CD4-positive, alpha-beta T cell (primary cell): ENCODE measurements at places on chromosomes 6 and 20.

DNA sequence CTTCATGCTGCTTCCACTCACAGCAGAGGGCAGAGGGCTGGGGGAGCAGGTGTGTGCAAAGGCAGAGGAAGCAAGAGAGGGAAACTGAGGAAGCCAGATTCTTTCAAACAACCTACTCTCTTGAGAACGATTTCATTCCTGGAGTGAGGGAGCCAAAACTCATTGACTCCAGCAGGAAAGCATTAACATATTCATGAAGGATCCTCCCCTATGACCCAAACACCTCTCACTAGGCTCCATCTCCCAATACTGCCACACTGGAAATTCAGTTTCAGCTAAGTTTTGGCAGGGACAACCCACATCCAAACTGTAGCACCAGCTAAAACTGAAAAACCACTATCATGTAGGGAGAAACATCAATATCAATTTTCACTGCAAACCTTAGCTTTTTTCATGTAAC, 125.1 kb downstream of the OLIG3 start:
- no peak for DNase-seq
- peaks cover 2% of the 10 kb centered on the region for H3K4me1 ChIP-seq
- no peaks in the 10 kb centered on the region for H3K27me3 ChIP-seq
- no peak overlapping the region for H3K4me3 ChIP-seq
- no peak overlapping the region for H3K27ac ChIP-seq
- H3K36me3 ChIP-seq: no peaks in the 10 kb centered on the region

- H3K4me1 ChIP-seq: peaks cover 30% of the 10 kb centered on the region
- H3K36me3 ChIP-seq: peaks cover 5% of the 10 kb centered on the region
- no peak overlapping the region for H3K4me3 ChIP-seq
Measured at GRCh38 chr6:7169296-7169721, 61.5 kb downstream of the RREB1 start.

GRCh38 chr6:121235386-121235785, 98.9 kb downstream of the TBC1D32 start:
- no peak overlapping the region for H3K4me3 ChIP-seq
- DNase-seq: no peak
- peaks cover 3% of the 10 kb centered on the region for H3K36me3 ChIP-seq
- H3K27ac ChIP-seq: no peak overlapping the region
- no peaks in the 10 kb centered on the region for H3K27me3 ChIP-seq
- H3K4me1 ChIP-seq: no peaks in the 10 kb centered on the region

DNA sequence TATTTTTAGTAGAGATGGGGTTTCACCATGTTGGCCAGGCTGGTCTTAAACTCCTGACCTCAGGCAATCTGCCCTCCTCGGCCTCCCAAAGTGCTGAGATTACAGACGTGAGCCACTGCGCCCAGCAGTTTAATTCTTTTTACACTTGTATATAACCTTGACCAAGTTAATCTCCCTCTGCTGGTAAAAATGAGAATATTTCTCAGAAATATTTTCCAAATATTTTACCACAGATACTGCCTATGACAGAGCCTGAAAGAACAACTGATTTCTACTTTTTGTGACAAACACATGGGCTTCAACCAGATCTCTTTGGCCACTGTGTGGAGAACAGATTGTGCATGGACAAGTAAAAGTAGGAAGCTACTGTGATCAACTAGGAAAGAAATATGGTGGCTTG, 21.2 kb upstream of the NHSL1 start:
- peaks cover 3% of the 10 kb centered on the region for H3K27me3 ChIP-seq
- H3K27ac ChIP-seq: no peak overlapping the region
- H3K4me3 ChIP-seq: no peak overlapping the region
- no peaks in the 10 kb centered on the region for H3K36me3 ChIP-seq
- no peaks in the 10 kb centered on the region for H3K4me1 ChIP-seq

DNA sequence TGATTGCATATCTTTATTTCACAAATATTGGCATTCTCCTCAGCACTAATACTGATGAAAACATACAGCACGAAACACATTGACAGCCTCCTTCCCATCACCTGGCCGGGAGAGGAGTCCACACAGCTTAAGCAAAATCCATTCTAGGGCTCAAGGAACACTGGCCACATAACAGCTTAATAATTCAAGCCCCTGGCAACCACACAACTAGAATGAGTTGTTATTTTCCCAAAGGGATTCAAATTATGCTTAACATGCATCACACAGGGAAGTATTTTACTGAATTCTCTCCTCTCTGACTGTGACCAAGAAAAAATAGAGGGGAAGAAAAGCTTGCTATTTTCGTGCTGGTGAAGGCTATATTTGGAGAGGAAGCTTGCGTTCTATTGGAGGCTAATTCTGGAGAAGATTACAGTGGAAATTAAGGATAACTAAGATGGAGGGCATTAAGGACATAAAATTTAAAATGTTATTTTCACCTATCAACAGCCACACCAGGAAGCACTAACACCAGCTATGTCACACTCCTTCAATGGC, 198.5 kb downstream of the ADGRG6 start:
- no peak overlapping the region for H3K4me3 ChIP-seq
- H3K27me3 ChIP-seq: no peaks in the 10 kb centered on the region
- no peaks in the 10 kb centered on the region for H3K4me1 ChIP-seq
- no peaks in the 10 kb centered on the region for H3K36me3 ChIP-seq
- no peak for DNase-seq

DNA sequence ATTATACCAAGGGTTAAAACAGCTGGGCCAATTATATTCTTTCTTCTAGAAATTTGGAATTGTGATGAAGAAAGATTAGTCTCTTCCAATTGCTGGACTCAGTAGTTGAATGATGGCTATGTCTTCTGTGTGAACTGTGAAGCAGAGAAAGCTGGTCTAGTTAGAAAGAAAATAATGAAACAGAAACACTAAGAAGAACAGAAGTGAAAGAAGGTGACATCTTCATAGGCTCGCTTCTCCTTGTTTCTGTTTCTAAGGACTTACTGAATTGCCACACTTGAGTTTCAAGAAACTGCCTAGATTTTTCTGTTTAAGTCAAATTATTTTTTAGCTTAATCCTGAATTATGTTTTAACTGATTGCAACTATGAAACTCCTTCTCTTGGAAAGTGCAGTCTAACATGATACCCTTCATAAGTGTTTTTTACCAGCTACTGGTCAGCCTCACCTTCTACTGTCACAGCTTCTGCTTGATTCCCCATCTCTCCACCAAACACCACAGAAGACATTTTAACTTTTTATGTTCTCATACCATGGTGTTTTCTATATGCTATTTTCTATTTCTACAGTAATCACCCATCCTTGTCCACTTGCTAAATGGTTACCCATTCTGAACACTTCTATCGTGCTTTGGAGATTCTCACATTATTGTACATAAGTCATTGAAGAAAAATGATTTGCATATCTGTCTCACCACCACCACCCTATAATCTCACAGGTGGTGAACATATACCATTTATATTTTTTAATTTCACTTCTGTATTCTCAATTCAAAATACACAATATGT, 268.8 kb downstream of the GRIK2 start:
- no peaks in the 10 kb centered on the region for H3K27me3 ChIP-seq
- H3K4me3 ChIP-seq: no peak overlapping the region
- no peaks in the 10 kb centered on the region for H3K36me3 ChIP-seq
- no peak overlapping the region for H3K27ac ChIP-seq

- no peak overlapping the region for H3K27ac ChIP-seq
- peaks cover 16% of the 10 kb centered on the region for H3K27me3 ChIP-seq
- no peaks in the 10 kb centered on the region for H3K36me3 ChIP-seq
- DNase-seq: no peak
- peaks cover 1% of the 10 kb centered on the region for H3K4me1 ChIP-seq
Measured at GRCh38 chr20:38298768-38299288, 5.1 kb upstream of the BPI start.

GRCh38 chr6:152721956-152722355, 24.3 kb downstream of the MYCT1 start:
- no peaks in the 10 kb centered on the region for H3K4me1 ChIP-seq
- no peak overlapping the region for H3K27ac ChIP-seq
- no peak overlapping the region for H3K4me3 ChIP-seq
- no peak for DNase-seq
- no peaks in the 10 kb centered on the region for H3K36me3 ChIP-seq
- H3K27me3 ChIP-seq: peaks cover 2% of the 10 kb centered on the region

DNA sequence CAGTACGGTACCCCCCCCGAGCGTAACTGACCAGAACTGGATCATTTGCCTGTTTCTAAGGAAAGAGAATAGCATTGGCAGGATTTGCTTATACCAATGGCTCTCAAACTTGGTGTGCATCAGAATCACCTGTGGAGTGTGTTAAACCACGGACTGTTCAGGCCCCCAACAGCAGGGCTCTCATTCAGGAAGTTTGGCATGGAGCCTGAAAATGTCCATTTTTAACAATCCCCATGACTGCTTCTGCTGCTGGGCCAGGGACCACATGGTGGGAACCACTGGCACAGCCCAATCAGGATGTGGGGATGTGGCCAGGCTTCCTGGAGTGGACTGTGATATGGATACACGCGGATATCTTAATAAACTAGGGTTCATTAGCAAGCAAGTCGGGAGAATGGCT, 53.9 kb downstream of the GTF2H5 start:
- H3K27ac ChIP-seq: no peak overlapping the region
- no peak for DNase-seq
- H3K36me3 ChIP-seq: no peaks in the 10 kb centered on the region
- H3K4me3 ChIP-seq: no peak overlapping the region
- H3K27me3 ChIP-seq: no peaks in the 10 kb centered on the region
